ENCODE measurements at places on chromosomes 2 and 18.

DNA sequence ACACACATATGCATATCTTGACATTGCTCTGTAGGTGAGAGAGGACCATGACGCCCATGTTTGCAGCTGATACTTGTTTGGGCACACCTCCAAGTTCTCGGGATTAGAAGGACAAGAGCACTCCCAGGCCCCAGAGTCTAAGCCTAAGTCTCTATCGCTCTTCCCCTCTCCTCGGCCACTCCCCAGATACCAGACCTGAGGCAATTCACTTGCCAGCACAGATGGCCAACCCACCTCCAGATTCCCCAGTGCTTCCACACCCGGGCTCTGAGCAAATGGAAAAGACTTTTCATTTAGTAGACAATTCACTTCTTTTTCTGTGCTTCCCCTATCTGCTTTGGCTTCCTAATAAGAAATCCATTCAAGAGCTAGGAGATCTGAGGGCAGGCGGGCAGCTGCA is 32.9 kb downstream of the EHD3 start:
- no peak for DNase-seq

DNA sequence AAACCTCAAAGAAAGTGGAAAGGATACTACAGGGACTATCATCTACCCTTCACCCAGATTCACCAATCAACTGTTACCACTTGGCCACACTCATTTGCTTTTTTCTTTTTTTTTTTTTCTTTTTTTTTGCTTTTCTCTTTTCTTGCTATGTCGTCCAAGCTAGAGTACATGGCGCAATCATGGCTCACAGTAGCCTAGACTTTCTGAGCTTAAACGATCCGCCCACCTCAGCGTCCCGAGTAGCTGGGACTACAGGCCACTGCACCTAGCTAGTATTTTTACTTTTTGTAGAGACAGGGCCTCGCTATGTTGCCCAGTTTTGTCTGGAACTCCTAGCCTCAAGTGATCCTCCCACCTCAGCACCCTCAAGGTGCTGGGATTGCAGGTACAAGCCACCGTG is 24.0 kb downstream of the BIN1 start:
- no peak for DNase-seq

DNA sequence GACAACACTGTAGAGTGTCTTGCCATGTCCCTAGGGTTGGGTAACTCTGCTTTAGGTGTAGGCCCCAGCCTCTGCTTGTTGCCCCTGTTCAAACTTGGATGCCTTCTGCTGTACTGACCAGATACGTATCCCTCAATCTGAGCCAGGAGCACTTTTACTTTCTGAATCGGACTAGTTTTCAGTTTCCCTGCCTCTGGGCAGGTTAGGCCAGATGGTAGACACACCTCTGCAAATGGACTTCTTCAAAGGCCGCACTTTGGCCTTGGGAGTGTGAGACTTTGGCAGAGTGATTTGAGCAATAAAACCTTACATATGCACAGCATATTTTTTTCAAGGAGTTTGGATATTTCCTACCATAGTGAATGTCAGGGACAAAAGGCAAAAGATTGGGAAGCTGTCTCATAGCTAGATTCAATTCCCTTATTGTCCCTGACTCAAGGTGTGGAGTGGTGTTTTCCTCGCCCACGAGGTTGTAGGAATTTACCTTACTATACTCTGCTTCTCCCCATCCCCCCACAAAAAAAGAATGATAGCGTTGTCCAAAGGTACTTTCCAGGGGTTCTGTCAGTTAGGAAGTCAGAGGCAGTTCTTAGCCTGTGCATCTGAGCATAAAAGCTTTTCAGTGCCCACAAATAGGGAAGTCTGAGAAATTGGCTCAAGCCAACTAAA is 15.3 kb upstream of the PARD3B start:
- no peak for DNase-seq

DNA sequence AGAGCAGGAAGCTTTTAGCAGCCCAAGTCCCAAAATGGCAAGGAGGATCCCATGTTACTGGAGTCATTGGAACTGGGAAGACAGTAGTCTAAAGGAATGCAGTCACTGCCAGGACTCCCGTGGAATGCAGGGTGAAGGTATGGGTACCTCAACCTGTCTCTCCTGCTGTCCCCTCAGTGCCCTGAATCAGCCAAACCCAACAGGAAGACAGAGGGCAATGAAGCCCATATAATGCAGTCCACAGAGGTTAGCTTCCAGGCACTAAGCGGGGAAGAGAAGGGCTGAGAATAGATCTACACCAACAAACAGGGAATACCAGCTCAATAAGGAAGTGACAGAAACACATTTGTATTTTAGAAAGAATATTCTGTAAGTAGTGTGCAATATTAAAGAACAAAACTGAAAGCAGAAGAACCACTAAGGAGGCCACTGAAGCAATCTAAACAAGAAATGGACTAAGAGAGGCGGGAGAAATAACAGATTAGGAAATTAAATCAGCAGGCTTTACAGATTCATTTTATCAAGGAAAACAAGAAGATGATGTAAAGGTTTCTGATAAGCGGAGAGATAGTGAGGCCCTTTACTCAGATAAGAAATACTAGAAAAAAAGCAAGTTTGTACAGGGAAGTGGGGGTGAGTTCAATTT is 8.3 kb downstream of the NEMP2 start:
- DNase-seq, result no peak

DNA sequence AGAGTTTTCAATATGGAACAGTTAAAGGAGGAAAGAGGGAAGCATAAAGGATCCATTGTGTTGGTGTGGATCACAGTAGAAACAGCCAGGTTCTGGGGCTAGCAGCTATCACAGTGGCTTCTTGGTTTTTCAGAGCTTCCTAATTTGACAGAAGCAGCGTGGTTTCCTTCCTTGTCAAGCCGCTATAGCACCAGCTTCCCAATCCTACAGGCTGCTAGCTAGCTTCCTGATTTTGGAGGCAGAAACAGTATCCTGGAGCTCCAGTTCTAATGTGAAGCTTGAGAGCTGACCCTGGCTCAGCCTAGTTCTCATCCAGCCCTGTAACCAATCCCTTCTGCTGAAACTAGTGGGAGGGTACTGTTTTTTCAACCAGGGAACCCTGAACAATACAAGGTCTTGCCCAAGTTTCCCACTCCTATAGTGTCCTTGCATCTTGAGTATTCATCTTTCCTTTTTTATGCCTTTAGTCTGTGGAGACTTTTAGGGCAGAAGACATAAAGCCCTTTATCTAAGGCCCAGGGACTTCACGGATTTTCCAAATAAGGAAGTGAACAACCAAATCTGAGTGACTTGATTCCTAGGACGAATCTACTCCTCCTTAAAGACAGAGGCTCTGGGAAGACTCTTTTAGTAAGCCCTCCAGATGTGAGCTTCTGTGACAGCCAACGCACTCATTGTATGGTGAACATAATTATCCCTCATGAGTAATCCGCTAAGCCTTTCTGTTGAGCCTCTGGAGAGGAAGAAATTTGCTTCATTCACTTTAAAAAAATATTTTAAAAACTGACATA is 33.8 kb downstream of the CCDC93 start:
- DNase-seq, result no peak

GRCh38 chr18:24019641-24020331 is 5.2 kb downstream of the TTC39C start:
- no peak for DNase-seq

DNA sequence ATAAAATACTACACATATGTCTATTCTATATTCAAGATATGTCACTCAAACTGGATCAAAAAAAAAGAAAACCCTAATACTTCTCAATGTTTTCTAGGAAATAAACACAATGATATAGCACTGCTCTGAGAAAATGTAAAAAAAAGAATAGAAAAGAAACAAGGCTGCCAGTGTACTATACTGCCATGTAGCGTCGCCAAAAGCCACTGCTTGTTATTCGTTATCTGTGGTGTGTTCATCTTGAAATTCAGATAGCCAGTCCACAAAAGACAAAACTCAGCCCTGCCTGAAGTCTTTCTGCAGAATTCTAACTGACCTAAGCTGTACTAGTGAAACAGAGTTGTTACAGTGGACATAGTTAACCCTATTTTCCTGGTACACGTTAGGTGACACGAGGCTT is 12.2 kb upstream of the YPEL5 start:
- no peak for DNase-seq

GRCh38 chr2:224029876-224030275 is 9.2 kb downstream of the SERPINE2 start:
- DNase-seq, result no peak

DNA sequence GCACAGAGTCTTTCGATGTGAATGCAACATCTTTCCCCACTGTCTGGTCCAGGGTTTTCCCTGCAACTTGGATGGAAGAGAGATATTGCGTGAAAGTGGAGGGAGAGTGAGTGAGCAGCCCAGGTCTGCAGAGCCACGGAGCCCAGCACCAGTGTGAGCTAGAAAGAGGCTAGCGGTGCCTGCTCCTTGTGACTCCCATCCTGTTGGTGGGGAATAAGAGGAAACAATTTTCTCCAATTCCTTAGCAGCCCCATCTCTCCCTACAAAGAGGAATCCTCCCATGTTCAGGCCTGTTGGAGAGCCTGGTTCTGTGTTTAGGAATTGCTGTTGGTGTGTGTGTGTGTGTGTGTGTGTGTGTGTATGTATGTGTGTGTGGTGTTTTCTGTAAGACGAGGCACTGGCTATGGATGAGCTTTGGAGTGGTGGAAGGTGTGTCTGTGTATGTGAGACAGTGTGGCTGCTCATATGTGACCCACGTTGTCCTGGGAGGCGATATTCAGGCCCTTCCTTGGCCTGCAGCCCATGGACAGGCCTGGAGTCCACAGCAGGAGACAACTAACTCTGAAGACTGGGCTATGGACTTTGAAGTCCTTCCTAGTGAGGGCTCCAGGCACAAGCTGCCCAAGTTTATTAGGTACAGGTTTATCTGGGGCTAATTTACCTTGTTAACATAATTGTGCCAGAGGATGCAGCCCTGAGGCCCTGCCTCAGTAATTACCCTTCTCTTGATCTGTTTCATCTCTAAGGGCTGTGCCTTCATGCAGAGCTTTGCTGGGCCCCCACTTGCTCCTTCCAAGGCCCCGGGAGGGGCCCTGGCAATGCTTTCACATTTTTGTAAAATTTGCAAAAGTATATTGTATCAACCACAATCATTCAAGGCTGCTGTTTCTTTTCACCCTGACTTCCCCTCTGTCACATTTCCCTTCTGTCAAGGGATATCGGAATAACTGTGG is 88.6 kb upstream of the HAAO start:
- no peak for DNase-seq

DNA sequence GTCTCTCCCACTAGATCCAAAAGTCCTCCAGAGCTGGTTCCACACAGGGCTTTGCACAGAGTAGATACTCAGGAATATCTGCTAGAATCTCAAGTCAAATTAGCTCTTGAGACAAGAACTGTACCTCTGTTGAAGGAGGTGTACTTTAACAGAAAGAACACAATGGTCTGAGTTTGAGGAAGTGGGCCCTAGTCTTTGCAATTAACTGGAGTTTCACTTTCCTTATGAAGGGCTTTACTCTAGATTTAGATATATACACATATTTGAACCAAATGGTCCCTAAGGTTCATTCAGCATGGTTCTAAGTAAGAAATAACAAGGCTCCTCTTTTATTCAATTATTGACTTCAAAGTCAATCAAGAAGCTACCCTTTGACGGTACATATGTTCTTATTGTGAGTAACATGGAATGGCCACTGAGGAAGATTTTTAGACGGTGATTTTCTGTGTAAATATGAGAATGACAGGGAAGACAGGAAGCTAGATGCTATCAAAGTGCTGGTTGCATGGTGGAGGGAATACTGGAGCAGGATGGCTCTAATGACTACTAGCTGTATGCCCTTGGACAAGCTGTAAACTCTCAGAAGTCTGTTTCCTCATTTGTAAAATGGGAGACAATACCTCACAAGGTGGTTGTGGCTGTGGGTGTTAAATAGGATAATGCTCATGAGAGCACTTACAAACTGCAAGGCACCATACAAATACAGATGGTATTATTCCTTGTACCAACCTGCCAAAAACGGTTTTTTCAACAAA is 73.5 kb upstream of the SERTAD2 start:
- no peak for DNase-seq

DNA sequence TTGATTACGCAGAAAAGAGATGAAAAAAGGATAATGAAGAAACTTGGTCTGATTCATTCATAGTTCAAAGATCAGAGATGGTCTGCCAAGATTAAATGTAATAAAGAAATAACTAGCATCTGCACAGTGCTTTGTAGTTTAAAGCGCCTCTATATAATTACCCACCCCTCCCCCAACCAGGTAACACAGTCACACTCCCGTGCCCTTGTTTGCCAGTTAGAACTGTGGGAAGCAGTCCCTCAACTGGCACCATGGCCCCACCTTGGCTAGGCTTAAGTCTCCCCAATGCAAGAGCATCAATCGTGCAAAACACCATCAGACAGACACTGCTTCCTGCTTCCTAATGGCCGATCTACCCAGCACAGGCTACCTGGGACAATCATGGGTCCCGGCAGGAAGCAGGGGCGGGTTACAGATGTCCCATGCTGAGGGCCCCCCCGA is 11.6 kb downstream of the ADCY3 start:
- DNase-seq, result no peak

- no peak for DNase-seq
These were observed 242.3 kb upstream of the NCKAP5 start for GRCh38 chr2:133810559-133810958.

- no peak for DNase-seq
These were observed 38.6 kb downstream of the RAMP1 start for GRCh38 chr2:237898057-237898414.

- no peak for DNase-seq
These were observed 262.7 kb downstream of the SETBP1 start for GRCh38 chr18:44943311-44943881.

- no peak for DNase-seq
These were observed 529.7 kb upstream of the CDH7 start for GRCh38 chr18:65221115-65221514.

- DNase-seq, result no peak
These were observed 45.8 kb downstream of the PTPN2 start for GRCh38 chr18:12838178-12838634.

- DNase-seq, result no peak
These were observed 74.1 kb downstream of the TLK1 start for GRCh38 chr2:171086352-171087290.

DNA sequence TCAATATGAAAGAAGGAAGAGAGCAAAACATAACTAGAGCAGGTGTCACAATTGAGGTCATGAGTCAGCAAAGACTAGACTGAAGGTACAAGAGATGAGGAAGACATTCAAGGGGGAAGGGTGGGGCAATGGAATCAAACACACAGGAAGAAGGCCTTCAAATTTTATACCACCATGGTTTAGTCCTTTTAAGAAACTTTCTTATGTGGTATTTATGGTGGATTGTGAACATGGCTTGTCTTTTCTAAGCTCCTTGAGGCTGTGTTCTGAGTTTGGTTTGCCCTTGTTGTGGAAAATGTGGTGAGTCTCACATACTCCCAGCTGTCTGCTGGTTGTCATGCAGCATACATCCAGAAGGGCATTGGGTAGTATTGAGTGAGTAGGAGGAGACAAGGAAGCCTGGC is 62.1 kb downstream of the NABP1 start:
- DNase-seq, result no peak

- no peak for DNase-seq
These were observed 86.6 kb downstream of the ASB1 start for GRCh38 chr2:238513346-238513745.

- DNase-seq, result peak; percentile 44
These were observed 376.7 kb upstream of the SOX11 start for GRCh38 chr2:5315512-5315911.

DNA sequence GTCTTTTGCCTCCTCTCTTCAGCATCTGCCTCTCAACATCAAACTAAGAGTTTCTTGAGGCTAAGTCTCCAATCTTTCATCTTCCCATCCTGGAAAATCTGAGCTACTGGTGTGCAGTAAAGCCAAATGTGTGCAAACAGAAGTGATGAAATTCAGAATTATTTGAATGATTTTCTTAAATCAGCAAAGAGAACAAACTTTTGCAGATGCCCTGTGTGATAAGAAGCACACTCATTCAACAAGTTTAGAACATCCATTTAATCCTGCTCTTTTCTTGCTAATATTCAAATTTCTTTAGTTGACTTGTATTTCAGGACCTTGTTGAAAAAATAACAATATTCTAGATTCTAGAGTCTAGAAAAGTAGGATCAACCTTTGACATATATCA is 1374.9 kb upstream of the CELF4 start:
- no peak for DNase-seq
